ENCODE measurements at places on chromosomes 3 and 15.

- no peaks in the 10 kb centered on the region for H3K27me3 ChIP-seq
- ATAC-seq = no peak
- H3K4me1 ChIP-seq = no peaks in the 10 kb centered on the region
Observed at GRCh38 chr3:65928110-65928509, 110.6 kb downstream of the MAGI1 start.

DNA sequence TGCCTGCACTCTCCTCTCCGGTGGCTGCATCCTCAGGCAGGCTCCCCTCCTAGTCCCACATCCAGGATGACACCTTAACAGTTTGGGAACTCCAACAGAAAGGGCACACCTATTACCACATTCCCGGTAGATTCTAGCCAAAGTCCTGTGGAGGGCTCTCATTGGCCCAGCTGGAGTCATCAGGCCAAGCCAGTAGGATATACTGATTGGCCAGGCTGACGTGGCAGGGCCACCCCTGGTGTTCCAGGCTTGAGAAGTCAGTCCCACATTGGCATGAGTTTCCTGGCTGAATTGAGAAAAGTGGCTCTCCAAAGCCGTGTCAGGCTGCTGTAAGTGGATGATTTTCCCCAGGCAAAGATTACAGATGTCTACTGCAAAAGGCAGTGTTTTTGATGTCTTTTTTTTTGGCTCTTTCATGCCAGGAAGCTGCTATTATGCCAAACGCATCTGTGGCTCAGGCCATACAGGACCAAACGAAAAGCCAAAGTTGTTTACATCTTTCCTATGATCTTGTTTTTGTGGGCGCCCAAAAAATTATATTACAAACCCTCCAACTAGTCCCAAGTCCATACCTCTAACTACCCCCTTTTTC is 6.6 kb upstream of the BLM start:
- H3K27me3 ChIP-seq = no peaks in the 10 kb centered on the region
- no peak overlapping the region for H3K4me3 ChIP-seq
- no peak overlapping the region for H3K27ac ChIP-seq
- no peaks in the 10 kb centered on the region for H3K36me3 ChIP-seq
- H3K4me1 ChIP-seq = no peaks in the 10 kb centered on the region

GRCh38 chr3:18489939-18490338 is 64.8 kb upstream of the SATB1 start:
- no peak overlapping the region for H3K4me3 ChIP-seq
- H3K27me3 ChIP-seq = no peaks in the 10 kb centered on the region
- no peaks in the 10 kb centered on the region for H3K36me3 ChIP-seq
- no peak overlapping the region for H3K27ac ChIP-seq
- no peaks in the 10 kb centered on the region for H3K4me1 ChIP-seq

- H3K27me3 ChIP-seq = no peaks in the 10 kb centered on the region
- no peak for ATAC-seq
- H3K4me1 ChIP-seq = no peaks in the 10 kb centered on the region
- no peaks in the 10 kb centered on the region for H3K36me3 ChIP-seq
- H3K27ac ChIP-seq = no peak overlapping the region
Observed at GRCh38 chr3:111721747-111722146, 126.6 kb upstream of the ZBED2 start.

DNA sequence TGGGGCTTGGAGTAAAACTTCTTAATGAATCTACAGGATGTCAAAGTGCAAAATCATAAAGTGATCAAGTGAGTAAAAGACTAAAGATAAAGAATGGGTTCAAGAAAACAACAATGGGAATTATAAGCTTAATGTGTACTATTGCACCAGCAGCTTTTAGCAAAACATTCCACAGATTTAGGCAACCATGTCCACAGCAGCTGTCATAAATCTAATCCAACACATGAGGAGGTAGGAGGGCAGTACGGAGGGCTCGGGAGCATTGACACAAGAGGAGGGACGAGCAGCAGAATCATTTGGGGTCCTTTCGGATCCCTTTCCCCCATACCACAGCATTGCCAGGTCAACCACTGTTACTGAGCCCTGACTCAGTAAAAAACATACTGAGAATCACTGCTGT is 464.3 kb upstream of the WNT5A start:
- no peaks in the 10 kb centered on the region for H3K4me1 ChIP-seq
- ATAC-seq = no peak
- H3K4me3 ChIP-seq = no peak overlapping the region
- no peaks in the 10 kb centered on the region for H3K36me3 ChIP-seq
- no peaks in the 10 kb centered on the region for H3K27me3 ChIP-seq

DNA sequence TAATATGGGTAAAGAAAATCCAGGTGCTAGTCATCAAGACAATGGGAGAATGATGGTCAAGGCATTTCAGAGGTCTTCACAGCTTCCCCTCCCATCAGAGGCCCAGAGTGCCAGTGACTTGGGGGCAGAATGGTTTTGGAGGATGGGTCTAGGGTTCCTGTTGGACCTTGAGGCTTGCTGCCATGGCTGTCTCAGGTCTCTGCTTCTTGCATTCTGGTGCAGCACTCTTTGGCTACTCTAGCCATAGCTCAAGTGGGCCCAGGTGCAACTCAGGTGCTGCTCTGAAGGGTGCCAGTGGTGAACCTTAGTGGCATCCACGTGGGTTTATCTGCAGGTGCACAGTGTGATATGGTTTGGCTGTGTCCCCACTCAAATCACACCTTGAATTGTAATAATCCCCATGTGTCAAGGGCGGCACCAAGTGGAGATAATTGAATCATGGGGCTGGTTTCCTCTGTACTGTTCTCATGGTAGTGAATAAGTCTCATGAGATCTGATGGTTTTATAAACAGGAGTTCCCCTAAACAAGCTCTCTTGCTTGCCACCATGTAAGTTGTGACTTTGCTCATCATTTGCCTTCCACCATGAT is 48.5 kb upstream of the PEX5L start:
- no peaks in the 10 kb centered on the region for H3K36me3 ChIP-seq
- no peaks in the 10 kb centered on the region for H3K27me3 ChIP-seq
- H3K27ac ChIP-seq = no peak overlapping the region
- H3K4me3 ChIP-seq = no peak overlapping the region

GRCh38 chr3:144566320-144566719 is 594.7 kb downstream of the DIPK2A start:
- no peak overlapping the region for H3K27ac ChIP-seq
- H3K27me3 ChIP-seq = no peaks in the 10 kb centered on the region
- H3K36me3 ChIP-seq = no peaks in the 10 kb centered on the region
- H3K4me3 ChIP-seq = no peak overlapping the region

DNA sequence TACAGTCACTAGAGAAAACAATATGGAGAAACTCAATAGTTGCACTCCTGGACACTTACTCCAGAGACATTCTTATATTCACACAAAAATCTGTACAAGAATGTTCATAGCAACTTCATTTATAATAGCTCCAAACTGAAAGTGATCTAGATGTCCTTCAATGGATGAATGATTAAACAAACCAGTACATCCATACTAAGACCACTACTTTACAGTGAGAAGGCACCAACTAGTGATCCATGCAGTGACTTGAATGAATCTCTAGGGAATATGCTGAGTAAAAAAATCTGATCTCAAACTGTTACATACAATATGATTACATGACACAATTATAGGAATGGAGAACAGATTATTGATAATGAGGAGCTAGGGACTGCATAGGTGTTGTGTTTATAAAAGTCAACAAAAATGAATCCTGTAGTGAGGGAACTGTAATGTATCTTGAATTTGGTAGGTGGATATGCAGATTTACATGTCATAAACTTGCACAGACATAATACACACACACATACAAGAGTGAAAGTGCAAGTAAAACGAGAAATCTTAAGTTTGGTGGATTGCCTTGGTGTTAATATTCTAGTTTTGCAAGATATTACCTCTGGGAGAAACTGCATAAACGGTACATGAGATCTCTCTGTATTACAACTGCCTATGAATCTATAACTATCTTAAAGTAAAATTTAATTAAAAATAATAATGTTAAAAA is 85.7 kb downstream of the SPATA16 start:
- no peaks in the 10 kb centered on the region for H3K27me3 ChIP-seq
- no peak overlapping the region for H3K27ac ChIP-seq
- H3K4me3 ChIP-seq = no peak overlapping the region
- no peaks in the 10 kb centered on the region for H3K4me1 ChIP-seq
- ATAC-seq = no peak

DNA sequence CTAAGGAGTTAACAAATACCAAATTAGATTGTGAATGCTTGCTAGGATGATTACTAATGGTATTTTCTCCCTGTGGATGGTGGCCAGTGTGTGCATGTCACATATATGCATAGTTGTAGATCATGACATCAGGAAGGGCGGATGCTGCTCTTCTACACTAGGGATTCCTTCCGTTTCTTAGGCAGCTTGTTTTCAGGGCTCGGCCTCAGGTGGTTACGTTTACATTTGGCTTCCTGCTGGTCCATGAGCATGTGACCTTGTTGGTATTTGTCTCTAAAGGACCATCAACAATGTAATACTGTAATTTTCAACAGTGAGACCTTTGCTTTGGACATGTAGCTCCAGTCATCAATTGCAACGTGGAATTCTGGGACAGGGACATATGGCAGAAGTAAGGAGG is 221.4 kb downstream of the NR1D2 start:
- no peak overlapping the region for H3K4me3 ChIP-seq
- H3K27ac ChIP-seq = no peak overlapping the region
- ATAC-seq = no peak
- no peaks in the 10 kb centered on the region for H3K4me1 ChIP-seq
- H3K36me3 ChIP-seq = no peaks in the 10 kb centered on the region
